ENCODE measurements at places on chromosomes 7 and 10.

DNA sequence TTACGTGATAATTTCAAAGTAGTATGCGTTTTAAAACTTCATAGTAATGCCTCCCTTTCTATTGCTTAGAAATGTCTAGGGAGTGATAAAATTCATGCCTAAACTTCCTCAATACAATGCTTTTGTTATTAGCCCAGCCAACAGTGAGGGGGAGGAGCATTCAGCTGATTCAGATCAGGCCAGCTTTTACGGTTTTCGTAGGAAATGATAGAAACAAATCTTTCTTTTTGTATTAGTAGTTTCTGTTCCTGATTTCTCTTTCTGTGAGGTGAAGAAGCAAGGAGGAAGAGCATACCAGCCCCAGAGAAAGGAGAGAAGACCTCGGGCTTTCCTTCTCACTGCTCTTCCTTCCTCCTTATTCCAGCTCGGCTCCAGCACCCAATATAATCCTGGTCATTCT lies 35.2 kb upstream of the ITPRID1 start:
- no peak for DNase-seq

DNA sequence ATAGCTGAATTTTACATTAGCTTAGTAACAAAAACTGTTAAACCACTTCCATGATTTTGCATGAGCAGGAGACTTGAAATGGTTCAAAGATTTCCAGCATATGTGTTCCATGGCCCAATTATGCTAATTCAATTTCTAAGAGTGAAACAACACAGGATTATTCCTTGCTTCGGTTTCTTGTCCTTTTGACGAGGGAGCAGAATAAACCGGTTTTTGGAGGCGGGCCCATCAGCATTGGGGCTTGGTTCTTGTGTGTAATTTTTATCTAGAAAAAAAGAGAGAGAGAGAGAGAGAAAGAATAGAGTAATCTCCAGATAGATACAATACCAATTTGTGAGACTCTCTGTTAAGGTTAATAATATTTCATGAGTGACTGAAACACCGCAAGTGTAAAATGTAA lies 159.5 kb upstream of the ETV1 start:
- DNase-seq: no peak

DNA sequence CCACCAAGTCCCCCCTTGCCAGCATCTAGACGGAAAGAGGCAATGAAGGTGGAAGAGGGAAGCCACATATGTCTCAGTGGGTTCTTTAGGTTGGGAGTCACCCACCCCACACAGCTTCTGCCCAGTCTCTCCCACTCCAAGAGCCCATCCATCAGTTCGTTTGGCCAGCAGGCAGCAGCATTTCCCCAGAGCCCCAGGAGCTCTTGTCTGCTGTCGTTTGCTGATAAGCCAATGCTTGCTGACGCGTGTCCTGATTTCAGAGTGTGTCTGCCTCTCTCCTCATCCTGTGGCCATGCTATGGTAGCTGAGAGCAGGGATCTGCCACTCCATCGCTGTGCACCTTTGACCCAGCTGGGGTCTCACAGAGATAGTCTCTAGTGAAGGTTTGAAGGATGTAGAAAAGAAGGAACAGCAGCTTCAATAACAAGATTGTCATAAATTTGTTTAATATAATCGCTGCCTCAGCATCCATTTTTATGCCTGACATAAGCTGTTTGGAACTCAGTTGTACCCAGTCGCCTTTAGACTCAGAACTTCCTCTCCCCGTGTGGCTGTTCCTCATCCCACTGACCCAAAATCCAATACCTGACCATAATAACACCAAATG lies 39.4 kb upstream of the GDF10 start:
- DNase-seq: peak; percentile 40

DNA sequence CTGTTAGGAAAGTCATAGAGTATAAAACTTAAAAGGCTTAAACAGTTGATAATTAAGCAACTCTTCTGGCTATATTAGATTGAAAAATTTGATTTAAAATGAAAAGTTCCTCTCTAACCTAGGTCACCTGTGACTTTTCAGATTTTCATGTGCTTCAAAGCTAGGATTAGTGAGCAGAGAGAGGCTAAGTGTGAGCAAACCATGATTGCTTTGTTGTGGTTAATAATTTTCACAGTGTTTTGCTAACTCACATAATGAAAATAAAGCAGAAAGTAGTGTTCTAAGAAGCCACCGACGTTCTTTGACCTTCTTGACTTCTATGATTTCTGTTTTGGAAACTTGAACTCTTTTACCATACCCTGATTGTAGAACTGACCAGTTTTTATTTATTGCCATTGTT lies 75.5 kb upstream of the OIT3 start:
- no peak for DNase-seq

- DNase-seq: no peak
Measured at GRCh38 chr10:77405771-77406241, 231.8 kb downstream of the KCNMA1 start.

GRCh38 chr7:106068538-106068961 lies 43.6 kb downstream of the SYPL1 start:
- DNase-seq: no peak

GRCh38 chr7:30799206-30799975 lies 28.2 kb downstream of the MINDY4 start:
- no peak for DNase-seq

DNA sequence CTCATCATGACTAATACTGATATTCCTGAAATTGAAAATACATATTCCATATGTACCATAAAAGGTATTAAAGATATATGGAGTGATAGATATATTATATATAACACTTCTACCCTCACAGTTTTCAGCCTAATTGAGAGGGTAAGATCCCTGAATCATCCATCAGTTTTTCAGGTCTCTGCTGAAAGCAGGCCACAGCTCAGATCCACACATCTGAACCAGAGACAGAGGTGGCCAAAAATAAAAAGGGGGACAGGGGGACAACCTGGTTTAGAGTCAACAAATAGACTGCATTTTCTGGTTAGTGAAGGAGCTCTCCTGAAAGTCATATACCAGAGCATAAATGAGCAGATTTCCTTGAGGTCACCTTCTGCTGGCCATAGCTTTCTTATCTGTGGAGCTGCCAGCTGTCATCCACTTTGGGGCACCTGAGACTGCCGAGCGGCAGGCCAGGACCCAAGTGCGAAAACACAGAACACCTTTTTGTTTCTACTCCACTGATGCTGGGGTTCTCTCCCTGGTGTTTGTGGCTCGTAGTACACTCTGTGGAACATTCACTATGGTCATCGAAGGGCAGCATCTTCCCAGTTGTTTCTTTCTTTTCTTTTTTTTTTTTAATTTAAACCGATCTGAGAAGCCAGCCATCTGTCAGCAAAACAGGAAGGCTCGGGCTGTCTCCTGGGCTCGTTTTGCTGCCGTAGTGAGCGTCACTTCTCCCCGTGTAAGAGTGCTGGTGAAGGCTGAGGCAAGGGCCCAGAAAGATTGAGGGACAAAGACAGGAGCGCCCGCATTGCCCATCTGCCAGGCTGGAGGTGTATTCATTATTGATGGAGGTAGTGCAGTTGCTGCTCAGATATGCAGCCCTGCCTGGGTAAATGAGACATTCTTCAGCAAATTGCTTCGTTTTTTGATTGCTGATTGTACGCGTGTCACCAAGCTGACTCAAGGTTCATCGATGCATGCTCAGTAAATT lies 13.5 kb downstream of the IKZF1 start:
- DNase-seq: no peak

- DNase-seq: no peak
Measured at GRCh38 chr10:21519941-21520436, 5.5 kb downstream of the SKIDA1 start.

- DNase-seq: no peak
Measured at GRCh38 chr10:93541402-93542357, 24.8 kb upstream of the FFAR4 start.

DNA sequence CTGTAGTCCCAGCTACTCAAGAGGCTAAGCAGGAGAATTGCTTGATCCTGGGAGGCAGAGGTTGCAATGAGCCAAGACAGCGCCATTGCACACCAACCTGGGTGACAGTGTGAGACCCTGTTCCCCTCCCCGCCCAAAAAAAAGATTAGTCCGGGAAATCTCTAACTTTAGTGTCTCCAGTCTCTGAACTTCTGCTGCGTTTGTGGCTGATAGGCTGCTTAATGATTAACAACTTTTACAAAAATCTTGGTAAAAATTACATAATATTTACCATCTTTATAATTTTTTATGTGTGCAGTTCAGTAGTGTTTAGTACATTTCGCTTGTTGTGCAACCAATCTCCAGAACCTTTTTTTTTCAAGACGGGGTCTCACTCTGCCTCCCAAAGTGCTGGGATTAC lies 9.7 kb upstream of the PLAU start:
- no peak for DNase-seq

All from CMK (cell line).